ENCODE measurements at places on chromosomes 4 and X.

DNA sequence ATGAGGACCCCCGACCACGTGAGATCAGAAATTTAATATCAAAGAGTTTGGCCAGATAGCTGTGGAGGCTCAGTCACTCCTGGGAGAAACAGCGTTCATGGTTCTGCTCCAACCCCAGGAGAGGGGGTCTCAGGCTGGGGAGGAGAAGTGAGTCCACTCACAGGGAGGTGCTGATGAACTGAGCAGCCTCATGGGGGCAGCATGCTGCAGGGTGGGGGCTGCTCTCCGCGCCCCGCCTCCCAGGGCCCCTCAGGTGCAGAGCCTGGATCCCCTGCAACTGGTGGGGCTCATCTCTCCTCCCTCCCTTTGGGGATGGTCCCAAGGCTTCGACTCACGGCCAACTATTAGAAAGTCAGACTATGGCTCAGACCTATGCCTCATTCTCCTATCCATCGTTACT, 26.6 kb upstream of the C4orf50 start:
- DNase-seq: no peak

DNA sequence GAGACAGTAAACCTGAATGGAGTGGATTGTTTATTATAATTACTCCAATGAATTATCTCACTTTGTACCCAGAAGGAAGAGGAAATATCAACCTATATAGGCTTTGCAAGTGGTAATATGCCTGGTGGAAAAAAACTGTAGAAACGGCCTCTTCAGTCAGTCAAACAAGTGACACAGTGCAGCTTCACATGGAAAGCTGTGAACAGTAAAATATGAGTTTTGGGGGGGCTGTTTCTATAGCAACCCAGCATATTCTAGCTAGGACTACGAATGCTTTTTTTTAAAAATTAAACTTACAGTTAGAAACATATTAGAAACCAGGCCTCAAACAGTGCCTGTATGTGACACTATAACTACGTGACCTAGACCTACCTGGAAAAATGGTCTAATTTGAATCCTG, 150.1 kb downstream of the PPP1R2C start:
- no peak for DNase-seq

DNA sequence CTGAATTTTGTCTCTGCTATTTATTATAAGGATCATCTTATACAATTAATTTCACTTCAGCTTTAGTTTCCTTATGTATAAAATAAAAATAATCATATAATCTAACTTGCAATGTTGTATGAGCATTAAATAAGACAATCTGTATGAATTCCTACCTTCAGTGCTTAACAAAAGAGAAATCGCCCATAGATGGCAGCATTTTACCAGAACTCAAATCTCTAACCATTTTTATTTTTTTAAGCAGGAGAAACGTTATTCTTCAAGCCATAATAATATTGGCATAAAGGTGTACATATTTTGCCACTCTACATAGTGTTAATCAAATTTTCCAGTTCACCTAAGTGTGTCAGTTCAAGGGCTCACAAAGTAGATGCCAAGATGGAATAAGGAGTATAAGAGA, 78.8 kb downstream of the TMEM47 start:
- no peak for DNase-seq

- DNase-seq: no peak
These were observed 27.3 kb upstream of the CHRNA9 start for GRCh38 chr4:40307627-40308497.

GRCh38 chr4:115453416-115453815, 340.0 kb upstream of the NDST4 start:
- DNase-seq: no peak

DNA sequence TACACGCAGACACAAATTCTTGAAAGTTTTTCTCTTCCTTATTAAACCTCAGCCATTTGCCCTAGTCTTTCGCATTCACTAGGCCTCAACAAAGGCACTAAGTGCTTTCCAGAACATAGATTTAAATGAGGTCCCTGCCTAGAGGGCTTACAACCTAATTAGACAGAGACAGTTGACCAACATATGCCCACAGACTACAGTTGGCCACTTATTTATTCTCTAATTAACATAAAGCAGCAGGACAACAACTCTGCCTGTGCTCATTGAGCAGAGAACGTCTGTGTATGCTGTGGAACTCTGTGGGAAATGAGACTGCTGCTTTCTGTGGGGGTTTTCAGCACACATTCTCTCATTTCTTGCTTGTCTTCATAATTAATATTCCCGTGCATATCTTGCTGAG, 303.0 kb upstream of the TACR3 start:
- DNase-seq: peak; percentile 58

GRCh38 chr4:1271686-1272085, 18.0 kb upstream of the MAEA start:
- no peak for DNase-seq

GRCh38 chrX:18542905-18543304, 117.5 kb downstream of the CDKL5 start:
- DNase-seq: no peak

DNA sequence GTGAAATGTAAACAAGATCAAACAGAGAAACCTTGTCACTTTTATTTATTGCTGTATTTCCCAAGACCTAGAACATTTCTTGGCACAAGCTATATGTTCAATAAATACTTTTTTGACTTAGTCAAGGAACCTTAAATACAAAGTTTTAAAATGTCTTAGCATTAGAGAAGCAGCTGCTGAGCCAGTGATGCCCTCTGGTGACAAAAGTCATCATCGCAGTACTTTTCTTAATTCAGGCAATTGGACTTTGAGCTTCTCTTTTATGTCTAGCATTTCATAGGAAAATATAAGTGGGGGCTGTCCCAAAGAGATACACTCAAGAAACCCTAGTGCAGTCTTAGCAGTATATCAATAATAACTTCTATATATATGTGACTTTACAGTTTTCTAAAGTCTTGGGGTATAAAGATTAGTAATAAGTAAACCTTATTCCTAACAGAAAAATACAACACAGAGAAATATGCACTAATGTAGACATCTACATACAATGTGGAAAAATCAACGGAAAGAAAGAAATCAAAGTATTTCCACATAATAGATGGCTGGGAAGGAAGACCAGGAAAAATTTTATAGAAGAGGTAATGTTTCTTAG, 118.4 kb downstream of the DTHD1 start:
- no peak for DNase-seq
